CD14-positive monocyte (primary cell): ENCODE measurements at places on chromosomes 1 and 21.
A peak's percentile ranks its signal among the peaks of the same experiment; 100 is the strongest.

- no peak for DNase-seq
Observed at GRCh38 chr1:77271852-77272580, 9.8 kb upstream of the AK5 start.

- DNase-seq: no peak
Observed at GRCh38 chr1:152982076-152982475, 1.8 kb upstream of the SPRR1A start.

- peak; percentile 51 for DNase-seq
Observed at GRCh38 chr21:21034036-21034435, 35.8 kb downstream of the NCAM2 start.

- no peak for DNase-seq
Observed at GRCh38 chr1:215594640-215595039, 27.5 kb downstream of the KCTD3 start.

DNA sequence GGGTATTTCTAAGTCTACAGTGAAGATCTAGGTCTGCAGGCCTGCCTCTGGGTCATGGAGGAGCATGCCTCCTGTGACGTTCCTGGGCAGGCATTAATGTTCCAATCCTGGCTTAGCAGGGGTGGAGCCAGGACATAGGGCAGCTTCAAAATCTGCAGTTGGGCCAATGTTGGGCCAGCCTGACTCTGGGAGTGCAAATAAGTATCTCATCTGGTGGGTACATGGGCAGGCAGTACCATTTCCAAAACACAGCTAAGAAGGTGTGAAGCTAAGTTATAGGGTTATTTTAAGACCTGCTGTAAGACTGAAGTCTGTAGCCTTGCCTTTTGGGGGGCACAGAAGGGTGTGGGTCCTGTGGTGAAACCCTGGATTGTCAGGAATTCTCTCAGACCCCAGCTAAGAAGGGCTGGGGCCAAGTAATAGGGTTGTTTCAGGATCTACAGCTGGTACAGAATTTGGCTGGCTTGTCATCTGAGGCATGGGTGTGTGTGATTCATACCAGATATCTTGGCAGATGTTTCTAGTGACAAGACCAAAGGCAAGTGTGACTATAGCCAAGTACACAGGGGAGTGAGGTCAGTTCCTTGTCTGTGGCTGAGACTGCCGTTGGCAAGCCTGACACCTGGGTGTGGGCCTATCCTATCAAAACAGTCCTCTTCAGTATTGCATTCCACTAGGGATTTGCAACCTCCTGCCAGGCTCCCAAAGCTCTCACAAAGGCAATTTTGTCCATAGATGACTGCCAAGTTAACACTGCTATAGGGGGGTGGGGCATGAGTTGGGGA lies 468.7 kb upstream of the B3GALT2 start:
- no peak for DNase-seq

GRCh38 chr1:94329986-94330385 lies 88.2 kb upstream of the ABCD3 start:
- no peak for DNase-seq

GRCh38 chr1:12384836-12385456 lies 155.1 kb downstream of the VPS13D start:
- no peak for DNase-seq

DNA sequence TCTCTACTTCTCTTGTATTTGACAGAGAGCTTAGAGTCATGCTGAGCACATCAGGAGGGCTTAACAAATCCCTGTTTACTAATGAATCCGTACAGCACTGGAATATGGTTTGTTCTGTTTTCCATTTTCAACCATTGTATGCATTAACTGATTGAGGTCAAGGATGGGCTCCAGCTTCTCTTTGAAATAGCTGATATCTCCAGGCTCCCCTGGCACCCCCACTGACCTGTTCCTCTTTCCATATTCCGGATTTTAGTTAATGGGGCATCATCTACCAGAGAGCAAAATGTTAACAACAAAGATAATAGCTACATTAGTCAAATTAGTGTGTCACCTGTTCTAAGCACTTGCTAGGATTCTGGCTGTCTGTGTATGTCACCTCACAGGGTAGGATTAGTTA lies 57.6 kb downstream of the NENF start:
- no peak for DNase-seq
